ENCODE measurements at places on chromosomes 3 and 15.

GRCh38 chr3:148146947-148147826 is 550.5 kb upstream of the AGTR1 start:
- DNase-seq = no peak

DNA sequence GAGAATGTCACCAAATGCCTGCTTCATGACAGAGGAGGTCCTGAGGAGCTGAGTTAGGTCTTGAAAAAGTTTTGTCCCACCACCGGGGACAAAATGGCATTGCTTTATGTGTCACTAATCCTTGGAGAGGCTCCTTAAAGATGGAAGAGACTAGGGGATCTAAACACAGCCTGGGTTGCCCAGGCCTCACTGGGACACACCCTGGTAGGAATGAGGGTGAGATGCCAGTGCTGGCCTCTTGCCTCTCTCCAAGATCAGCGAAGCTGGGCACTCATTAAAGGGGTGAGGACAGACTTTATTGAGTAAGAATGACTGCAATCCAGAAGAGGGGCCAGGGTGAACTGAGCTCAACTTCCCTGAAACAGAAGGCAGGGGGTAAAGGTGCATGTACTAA is 58.5 kb upstream of the KLF13 start:
- no peak for DNase-seq

- no peak for DNase-seq
These were observed 27.6 kb downstream of the LRIG1 start for GRCh38 chr3:66473181-66473580.

GRCh38 chr3:39177708-39178332 is 14.6 kb downstream of the XIRP1 start:
- DNase-seq = peak; percentile 58

GRCh38 chr3:136209921-136210320 is 13.8 kb upstream of the MSL2 start:
- no peak for DNase-seq

GRCh38 chr3:81716870-81717509 is 44.5 kb downstream of the GBE1 start:
- no peak for DNase-seq

- no peak for DNase-seq
These were observed 96.8 kb upstream of the LMOD3 start for GRCh38 chr3:69219101-69219708.

DNA sequence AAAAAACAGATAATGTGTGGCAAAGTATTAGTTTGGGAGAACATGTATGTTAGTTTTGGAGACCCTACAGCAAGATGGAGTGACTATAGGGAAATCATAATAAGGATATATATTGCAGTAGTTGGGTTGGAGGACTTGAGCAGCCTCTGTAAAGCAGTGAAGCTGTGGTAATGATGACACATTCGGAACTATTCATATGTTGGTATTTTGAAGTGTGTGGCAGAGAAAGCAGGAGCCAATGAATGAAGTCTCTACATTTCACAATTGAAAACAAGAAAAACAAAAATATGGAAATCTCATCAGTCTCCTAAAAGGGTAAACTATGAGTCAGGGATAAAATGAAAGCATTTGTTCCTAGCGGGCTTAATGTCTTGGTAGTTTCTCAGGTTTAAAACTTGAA is 645.9 kb downstream of the OTOL1 start:
- DNase-seq = no peak

DNA sequence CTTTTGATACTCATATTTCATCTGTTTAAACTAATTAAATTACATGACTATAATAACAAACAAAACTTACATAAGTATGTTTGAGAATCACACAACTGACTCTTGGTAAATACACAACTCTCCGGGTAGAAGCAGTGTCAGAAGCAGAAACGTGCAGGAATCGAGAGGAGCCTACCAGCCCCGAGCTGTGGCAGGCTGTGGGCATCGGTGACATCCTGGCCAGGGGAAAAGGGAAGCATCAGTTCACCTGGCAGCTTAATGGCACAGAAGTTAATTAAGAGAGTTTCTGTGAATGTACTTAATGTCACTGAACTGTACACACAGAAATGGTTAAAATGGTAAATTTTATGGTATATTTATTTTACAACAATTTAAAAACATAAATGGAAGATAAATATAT is 90.2 kb downstream of the CRTC3 start:
- no peak for DNase-seq

DNA sequence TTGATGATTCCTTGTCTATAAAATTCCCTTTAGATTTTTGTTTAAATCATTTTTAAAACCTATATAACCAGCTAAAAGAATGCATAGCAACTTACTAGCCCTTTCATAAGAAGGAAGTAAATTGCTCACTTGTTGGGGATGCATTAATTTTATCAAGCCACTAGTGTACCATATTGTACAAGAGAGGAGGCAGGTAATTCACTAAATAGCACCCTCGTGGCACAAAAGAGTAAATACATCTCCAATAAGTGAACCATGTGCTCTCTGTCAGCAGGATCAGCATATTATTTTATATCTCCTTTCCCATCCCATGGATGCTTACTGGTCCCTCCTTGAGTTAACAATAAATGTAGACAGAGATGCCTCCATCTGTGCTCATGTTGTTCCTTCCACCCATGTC is 34.3 kb downstream of the FRMD5 start:
- no peak for DNase-seq

DNA sequence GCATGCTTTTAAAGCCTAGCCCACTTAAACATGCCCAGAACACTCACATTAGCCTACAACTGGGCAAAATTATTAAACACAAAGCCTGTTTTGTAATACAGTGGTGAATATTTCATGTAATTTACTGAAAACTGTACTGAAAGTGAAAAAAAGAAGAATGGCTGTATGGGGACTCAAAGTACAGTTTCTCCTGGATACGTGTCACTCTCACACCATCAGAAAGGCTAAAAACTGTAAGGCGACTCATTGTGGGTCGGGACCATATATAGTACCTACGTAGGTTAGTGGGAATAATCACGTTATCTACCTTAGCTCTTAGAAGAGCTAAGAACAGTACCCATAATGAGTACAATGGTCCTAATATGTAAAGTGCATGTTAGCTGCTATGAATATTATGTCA is 80.2 kb upstream of the SPATA12 start:
- DNase-seq = no peak

DNA sequence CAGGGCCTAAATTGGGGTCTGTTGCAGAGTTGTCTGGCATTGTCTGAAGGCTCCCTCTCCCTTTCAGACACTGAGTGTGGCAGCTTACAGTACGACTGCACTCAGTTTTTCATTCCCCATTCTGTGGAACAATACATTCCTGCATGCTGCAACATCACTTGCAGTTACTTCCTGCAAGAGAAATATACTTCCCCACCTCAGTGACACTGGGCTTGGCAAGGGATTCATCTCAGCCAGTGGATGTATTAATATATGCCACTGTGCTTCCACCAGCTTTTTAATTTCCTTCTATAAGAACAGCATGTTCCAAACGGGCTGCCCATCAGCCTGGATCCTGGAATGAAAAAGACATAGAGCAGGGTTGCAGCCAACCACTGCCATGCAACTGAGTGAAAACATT is 23.1 kb downstream of the B3GALNT1 start:
- no peak for DNase-seq

DNA sequence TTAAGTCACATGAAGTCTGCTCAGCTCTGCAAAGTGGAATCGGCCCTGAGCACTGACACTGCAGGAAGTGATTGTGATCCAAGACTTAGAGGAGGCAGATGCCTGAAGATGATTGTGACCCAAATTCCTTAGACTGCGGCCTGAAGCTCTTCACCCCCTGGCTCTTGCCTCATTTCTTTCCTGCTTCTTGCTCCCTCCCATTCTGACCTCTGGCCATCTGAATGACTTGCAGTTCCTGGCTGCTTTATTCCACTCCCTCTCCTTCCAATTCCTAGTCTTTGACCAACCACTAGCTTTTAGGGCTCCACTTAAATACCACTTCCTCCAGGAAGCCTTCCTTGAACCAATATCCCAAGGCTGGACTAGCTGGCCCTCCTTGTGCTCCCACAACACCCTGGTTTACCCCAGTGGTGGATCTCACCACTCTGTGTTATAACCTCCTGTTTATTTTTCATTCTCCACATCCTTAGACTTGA is 9.9 kb upstream of the EPB42 start:
- no peak for DNase-seq

- no peak for DNase-seq
These were observed 34.4 kb downstream of the TARS3 start for GRCh38 chr15:101689901-101690300.

GRCh38 chr3:58568572-58569286 is 8.5 kb downstream of the FAM107A start:
- DNase-seq = peak; percentile 12

- no peak for DNase-seq
These were observed 4.1 kb downstream of the ASB14 start for GRCh38 chr3:57288403-57288802.

- no peak for DNase-seq
These were observed 1.9 kb downstream of the AEN start for GRCh38 chr15:88623061-88623460.

DNA sequence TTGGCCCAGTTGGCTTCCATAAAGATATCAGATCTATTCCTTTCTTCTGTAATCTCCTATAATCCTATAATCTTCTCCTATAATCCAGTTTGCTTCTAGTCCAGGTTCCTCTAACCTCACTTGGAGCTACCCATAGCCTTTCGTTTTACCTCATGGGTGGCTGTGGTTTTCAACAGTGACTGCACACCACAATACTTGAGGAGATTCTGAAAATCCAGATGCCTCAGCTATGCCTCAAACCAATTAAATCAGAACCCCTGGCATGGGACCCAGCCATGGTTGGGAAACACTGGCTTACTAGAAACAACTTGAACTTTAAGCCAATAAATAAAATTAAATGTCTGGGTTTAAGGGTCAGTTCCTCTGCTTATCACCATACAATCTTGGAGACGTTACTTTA is 86.1 kb upstream of the NTRK3 start:
- DNase-seq = no peak

- no peak for DNase-seq
These were observed 117.2 kb upstream of the LRIG1 start for GRCh38 chr3:66618066-66618465.

DNA sequence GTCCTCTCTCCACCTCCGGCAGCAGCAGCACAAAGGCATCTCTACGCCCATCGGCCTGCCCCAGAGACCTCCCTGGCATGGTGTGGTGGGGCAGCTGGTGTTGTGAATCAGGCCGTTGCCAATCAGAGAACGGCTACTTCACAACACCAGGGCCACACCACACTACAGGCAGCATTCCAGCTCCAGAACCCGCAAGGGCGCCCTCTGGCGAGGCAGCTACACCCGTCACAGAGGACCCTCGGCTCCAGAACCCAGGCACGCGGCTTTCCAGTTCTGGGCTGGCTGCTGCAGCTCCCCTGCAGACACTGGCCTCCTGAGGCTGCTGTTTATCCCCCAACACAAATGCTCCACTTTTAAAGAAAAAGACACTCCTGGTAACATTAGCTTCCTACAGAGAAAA is 127.5 kb upstream of the TOPAZ1 start:
- DNase-seq = no peak

DNA sequence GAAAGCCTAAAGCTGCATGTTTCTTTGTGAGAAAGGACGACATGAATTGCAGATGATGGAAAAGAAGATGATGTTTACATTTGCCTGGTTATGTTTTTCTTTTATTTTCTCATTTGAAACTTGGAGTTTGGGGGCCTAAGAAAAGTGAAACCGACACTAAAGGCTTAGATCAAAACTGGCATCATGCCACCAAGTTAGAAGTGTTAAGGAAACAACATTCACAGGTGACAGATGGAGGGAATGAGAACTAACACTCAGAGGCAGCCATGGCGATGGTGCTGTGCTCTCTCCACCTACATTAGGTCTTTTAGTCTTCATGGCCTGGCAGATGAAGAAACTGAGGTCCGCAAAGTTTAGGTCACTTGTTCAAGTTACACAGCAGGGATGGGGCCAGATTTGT is 923.6 kb downstream of the TUSC7 start:
- no peak for DNase-seq

DNA sequence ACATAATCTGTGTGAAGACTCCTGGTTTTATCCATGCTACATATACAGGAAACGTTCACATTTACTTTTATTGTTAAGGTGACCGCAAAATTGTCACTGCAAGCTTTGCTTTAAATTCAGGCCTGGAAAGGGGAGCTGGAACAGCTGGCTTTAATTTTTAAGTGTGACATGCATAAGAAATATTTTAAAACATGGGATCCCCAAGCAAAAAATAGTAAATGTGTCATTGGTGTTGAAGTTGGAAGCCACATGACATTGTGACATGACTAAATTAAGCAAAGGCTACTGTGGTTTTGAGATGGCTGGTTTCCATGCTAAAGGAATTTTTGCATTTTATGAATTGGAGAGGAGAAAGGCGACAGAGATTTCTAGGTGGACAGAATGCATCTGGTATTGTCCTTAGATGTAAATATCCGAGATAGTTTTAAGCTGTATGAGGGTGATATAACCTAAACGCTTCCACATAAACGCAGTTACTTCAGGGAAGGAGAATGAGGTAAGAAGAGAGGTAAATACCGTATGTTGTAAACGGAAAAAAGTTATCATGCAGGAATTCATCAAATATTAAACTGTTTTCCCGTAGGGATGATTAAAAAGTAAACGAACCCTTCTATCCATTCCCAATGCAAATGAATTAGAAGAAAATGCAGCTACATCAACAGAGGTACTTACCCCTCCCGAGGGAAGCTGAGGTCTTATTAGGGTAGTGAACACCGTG is 927 bp upstream of the FYTTD1 start:
- DNase-seq = no peak

DNA sequence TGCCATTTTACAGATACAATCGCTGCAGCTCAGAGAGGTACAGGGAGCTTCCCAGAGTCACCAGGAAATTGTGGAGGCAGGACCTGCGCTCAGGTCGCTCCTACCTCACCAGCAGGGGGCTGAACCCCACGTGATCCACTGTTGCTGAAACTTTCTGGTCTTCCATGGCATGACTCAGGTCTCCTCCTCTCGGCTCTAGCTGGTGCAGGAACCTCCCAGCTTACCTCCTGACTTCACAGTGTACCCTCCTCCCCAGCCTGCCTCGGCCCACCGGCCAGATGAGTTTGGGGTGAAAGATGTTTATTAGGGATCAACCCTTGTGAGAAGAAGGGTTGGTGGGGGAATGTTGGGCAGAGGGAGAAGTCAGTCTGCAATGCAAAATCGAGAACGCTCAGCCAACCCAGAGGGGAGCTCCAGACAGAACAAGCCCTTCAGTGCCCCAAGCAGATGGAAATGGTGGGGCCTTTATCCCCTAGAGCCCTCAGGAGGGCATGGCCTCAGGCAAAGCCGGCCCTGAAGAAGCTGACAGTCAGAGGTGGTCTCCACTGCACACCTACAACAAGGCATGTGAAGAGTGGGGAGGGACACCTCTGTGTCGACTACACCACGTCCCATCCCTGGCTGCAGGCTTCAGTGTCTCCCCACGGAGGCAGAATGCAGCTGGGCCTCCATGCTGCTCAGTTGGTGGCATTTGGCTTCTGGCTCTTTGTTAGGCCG is 118.6 kb upstream of the PRR20G start:
- DNase-seq = no peak

DNA sequence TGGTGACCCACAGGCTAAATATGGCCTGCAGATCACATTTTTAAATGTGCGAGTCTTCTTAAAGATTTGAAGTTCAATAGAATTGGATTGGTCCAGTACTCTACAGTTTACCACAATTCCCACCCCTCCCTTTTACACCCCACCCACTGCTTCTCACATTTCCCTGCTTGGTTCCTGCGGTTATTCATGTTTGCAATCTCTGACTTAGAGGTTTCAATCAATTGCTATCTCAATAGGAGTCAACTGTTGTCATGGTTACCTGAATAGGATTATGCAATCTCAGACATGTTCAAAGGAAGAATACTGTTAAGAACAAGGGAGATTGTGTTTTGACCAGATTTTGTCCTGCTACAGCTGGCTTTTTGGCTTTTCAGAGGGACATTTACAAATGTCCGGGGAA is 4.9 kb upstream of the C3orf49 start:
- DNase-seq = peak; percentile 4
